ENCODE measurements at places on chromosomes 3 and 15. TPM values are rescaled to one million over a fixed set of nuclear protein-coding genes. Genes with fewer than 3 reads are reported as not detected.

- no peak for DNase-seq
Observed at GRCh38 chr3:159824333-159824732, 164.3 kb upstream of the IL12A start.

- no peak for DNase-seq
Observed at GRCh38 chr3:46693892-46694226, 380 bp upstream of the ALS2CL start.

DNA sequence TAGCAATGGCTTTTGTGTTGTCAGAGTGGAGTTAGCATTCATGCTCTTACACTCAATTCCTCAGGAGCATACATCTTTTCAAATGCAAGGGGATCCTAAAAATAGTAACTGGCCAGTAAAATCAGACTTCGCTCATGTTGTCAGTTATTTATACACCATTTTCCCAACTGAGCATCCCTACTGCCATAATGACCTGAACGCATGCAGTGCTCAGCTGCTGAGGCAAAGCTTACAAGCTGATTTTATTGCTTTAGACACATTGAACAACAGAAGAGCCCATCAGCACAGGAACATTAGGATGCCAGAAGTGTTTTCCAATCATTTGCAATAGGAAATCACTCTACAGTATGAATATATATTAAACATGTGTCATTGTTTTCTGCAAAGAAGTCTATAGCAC lies 689.7 kb upstream of the BCHE start:
- DNase-seq: peak; percentile 16

- DNase-seq: no peak
Observed at GRCh38 chr3:127479449-127479848, 111.1 kb downstream of the TPRA1 start.

Gene FMN1
- 1.6 TPM for polyA plus RNA-seq

Gene ISLR
- 152 TPM for polyA plus RNA-seq

Data from hindlimb muscle (tissue), 1 donor.